ENCODE measurements at places on chromosomes 13 and 19.

DNA sequence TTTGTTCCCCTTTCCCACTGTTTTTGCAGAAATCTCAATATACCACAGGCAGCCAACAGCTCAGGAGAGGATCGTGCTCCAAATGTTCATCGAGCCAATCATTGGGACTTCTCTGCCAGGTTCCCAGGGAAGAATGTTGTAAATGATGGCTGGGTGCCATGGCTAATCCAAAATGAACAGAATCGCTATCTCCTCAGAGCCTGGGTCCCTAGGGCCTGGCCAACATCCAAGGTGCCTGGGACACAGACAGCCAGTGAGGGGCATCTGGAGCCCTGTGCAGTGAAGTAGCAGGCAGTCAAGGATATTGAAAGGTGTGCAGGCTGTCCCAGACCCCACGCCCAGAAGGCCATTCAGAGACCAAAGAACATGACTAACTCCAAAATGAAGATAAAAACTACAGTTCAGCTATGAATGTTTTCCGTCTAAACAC, 37.8 kb downstream of the BRD4 start:
- no peak for DNase-seq

DNA sequence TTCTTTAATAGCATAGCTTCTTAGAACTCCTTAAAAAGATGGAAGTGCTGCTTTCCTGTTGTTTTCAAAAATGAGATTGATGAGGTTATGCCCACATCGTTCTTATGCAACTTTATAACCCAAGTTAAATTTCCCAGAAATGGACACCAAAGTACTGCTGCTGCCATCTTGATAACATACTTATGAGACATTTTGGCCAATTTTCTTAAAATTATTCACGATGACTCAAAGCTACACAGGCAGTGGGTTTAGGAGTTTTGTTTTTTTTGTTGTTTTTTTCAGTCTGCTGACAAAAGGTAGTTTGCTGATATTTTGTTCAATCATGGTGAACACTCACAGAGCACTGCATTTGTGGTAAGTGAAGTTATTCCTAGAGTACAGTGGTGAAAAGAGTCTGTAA, 54.9 kb upstream of the RFC3 start:
- DNase-seq = no peak

DNA sequence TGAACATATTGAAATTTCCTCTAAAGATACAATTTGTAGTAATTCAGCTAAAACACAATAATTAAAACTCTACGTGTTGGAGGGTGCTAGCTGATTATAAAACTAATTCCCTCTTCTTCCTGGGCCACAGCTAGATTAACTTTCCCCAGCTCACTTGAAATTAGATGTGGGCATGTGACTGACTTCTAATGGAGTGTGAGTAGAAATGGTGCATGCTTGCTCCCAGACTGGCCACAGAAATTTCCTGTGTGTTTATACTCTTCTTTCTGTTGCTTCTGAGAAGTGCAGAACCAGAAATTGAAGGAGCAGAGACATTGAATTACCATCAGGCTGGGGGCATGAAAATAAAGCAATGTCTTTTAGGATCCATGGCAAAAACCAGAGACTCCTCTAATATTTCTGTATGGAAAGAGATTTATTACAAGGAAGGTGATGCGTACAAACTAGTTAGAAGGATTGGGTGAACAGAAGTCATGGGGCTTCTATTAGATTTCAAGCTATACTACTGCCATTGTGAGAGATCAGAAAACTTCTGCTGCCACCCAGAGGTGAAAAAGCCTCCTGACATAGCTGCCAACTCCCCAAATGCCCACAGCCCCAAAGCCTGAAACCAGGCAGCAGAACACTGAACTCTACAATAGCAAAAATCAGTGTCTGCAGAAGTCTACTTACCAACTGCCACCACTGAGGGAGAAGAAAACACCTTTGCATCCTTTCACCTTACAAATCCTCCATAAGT, 379.2 kb upstream of the MIR17HG start:
- no peak for DNase-seq

DNA sequence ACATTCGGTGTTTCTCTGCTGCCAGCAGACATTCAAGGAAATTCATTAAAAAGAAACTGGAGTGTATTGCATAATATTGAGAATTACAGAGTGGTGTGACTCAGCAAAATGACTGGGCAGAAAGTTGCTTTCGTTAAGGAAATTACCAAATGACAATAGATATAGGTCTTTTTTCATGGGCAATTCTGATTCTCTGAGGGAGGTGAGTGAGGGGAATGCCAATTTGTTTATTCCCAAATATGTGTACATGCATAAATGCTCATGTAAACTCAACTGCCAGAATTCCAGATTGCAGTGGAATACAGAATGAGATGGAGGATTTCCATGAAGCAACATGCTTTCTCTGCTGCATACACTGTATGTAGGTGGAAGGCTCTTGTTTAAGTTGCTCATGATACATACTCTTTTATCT, 1730.1 kb downstream of the SLITRK5 start:
- DNase-seq = no peak

- no peak for DNase-seq
These were observed 244.4 kb upstream of the SLITRK5 start for GRCh38 chr13:87426742-87427141.

- DNase-seq = no peak
These were observed 128.8 kb downstream of the ZDHHC20 start for GRCh38 chr13:21330126-21330861.

DNA sequence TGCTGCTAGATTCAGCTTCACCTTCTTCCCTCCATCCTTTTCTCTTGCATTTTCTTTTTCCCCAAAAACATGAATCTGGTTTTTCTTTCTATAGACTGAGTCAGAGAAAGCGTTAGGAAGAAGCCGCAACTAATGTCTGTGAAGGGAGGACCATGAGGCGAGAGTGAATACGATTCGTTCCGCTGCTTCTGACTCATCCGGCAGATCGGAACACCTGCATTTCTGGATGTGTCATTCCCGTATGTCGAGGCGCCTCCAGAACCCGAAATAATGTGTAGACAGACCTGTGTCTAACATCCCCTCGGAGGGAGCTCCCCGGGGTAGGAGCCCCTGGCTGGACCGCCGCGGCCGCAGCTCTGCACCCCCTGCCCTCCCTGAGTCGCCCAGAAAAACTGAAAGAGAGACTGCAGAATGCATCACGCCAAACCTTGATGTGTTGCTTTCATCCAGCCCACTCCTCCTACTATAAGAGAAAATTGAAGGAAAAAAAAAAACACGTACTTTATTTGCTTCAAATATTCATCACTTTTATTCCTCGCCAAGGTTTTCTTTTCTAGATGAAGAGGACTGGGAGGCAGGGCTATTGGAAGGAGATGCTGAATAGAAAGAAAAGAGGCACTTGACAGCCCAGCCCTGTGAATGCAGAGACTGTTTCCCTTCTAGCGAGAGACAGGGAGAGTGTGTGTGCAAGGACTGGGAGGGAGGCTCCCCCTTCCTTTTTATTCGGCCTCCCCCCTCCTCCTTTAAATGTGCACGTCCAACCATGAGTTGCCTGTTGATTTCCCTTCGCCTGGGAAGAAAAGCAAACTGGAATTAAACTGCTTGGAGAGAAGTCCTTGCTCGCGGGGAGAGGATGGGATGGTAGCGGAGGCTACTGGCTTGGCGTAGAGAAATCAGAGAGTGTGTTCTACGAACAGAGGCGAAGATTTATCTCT, 616 bp upstream of the PCDH17 start:
- DNase-seq = no peak

DNA sequence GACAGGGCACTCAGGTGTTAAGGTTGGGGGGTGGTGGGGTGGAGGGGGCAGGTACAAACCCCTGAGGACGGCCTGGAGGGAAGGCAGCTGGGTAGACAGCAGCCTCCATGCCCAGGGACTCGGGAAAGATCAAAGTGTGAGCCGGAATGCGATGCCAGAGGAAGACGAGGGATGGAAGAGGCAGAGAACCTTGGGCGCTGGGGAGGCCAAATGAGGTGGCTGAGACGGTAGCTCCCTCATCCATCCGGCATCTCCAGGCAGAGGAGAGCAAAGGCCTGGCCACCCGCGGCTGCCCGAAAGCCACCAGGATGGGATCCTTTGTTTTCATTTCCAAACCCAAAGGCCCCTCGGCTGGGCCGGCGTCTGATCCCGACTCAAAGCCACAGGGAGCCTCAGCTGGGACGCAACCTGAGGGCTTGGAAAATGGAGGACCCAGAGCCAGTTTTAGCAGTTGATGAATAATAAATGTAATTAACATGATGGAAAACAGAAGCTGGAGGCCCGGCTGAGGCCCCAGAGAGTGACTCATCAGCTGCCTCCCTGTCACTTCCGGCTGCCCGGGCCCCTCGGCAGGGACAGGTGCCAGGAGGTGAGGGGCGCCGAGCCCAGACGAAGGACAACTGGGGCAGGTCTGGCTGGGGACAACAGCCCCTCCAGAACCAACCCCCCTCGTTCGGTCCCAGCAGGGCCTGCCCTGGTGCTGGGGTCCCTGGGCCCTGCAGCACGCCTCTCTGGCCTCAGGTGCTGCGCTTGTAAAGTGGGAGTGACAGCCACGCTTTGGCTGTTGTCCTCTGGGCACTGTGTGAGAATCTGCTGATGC, 61.6 kb downstream of the CEBPG start:
- DNase-seq = no peak

- no peak for DNase-seq
These were observed 332.0 kb downstream of the IRS2 start for GRCh38 chr13:109454167-109454917.

- DNase-seq = peak; percentile 29
These were observed 1.3 kb downstream of the RFX2 start for GRCh38 chr19:6108721-6109633.

DNA sequence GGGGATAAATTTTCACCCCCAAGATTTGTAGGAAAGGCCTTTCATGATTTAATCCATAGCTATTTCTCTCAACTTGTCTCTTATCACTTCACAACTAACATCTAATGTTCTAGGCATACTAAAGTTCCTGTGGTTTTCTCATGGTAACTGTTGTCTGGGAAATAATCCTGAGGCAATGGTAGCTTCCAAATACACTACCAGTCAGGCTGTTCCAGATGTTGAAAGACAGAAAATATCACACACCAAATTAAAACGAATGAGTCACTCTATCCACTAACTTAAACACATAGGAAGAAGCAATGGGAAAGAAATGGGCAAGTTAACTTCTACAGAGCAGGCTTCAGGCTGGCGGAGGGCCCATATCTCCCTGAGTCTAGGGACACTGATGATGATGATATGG, 77.7 kb upstream of the MYO16 start:
- DNase-seq = no peak

DNA sequence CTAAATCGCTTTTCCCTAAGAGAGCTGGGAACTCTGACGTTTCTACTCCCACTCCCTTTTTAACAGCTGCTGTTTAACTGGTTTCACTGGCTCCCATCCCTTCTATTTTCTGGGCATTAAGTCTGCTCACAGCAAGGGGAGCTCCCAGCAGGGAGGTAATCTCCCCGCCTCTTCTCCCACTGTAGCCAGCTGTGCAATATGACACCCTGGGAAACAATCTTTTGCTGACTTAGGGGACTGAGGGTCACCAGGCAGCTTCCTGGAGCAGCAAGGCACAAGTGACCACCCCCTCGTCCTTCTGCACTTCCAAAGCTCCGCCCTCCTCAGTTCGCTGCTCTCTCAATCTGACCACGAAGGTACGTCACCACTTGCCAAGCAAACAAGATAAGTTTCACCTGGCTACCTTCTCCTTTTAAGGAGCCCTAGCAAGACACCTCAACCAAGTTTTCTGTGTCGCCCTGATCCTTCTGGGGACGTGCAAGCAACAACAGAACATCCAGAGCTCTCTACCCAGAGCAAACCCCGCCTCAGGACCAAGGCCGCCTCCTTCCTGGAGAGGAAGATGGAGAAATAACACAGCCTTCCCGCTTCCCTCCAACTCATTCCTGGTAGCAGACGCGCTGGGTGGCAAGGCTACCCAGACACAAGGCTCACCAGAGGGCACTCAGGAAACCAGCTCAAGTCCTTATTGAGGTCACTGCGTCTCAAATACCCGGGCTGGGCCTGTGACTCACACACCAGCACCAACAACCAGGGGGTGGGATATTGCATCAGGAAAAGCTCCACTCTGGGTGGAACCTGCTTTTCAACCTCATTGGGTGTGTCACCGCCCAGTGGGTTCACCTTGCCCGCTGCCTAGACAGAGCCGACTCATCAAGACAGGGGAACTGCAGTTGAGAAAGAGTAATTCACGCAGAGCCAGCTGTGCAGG, 92.4 kb downstream of the STK24 start:
- peak; percentile 56 for DNase-seq

DNA sequence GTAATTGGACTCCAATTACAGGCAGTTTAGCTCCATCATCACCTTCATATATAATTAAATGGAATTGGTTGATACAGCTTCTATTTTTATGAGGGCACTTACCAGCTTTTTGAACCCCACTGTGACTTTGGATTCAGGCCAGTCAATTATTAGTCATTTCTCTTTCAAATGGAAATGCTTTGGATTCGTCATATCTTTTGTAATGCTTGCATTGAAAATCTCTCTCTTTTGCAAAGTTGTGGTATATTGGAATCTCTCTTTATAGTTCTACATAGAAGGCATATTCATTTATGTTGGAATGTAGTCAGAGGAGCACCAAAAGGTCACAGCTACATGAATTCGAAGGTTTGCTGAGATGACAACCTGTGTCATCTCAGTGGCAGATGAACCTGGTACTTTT, 1074.3 kb upstream of the SLC10A2 start:
- no peak for DNase-seq

DNA sequence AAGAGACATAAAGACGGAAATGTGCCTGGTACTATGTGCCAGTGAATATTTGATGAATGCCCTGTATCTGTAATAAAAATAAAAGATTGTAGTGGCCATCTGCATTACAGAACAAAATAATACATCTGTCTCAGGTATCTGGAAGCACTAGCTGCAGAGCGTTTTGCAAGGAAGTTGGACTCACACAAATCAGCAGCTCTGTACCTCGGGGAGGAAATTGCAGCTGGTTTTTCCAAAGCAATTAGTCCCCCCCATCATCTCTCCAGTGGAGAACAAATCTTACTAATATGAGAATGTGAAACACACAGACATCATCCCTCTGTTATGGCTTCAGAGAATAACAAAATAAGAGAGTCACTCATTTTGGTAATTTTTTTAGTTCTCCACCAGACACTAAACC, 245.3 kb downstream of the ITGBL1 start:
- DNase-seq = no peak

DNA sequence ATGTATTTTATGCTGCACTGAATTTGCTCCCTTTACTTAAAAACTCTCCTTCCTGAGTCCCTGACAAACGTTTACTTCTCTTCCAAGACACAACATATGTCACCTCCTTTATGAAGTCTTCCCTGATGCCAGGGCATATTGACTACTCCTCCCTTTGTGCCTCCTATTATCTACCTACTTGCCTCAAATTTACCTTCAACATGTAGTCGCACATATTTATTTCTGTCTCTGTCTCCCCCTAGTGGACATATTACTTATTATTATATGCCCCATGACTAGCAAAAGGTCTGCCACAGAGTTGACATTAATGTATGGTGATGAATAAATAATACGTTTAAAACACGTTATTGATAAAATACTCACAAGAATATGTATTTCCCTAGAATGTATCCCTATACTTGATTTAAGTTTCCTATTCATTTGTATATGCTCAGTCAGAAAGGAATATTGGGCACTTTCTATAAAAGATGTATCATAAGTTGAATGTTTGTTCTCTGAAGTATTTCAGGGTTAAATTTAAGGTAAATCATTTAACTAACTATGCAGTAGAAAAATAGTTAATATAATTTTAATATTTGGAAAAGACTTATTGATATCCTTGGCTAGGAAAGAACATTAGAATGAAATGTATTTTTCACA, 250.3 kb upstream of the ATXN8OS start:
- no peak for DNase-seq

- DNase-seq = no peak
These were observed 558 bp upstream of the PPAN start for GRCh38 chr19:10105509-10106099.

GRCh38 chr19:35031072-35031881, 1.0 kb downstream of the SCN1B start:
- no peak for DNase-seq

All from stimulated activated effector memory CD8-positive, alpha-beta T cell treated with anti-CD3 and anti-CD28 coated beads, Interleukin-12 subunit alpha, Interleukin-12 subunit beta, amount 100 ng/mL, for 72 hours (primary cell).